ENCODE measurements at places on chromosomes 12 and 14.

DNA sequence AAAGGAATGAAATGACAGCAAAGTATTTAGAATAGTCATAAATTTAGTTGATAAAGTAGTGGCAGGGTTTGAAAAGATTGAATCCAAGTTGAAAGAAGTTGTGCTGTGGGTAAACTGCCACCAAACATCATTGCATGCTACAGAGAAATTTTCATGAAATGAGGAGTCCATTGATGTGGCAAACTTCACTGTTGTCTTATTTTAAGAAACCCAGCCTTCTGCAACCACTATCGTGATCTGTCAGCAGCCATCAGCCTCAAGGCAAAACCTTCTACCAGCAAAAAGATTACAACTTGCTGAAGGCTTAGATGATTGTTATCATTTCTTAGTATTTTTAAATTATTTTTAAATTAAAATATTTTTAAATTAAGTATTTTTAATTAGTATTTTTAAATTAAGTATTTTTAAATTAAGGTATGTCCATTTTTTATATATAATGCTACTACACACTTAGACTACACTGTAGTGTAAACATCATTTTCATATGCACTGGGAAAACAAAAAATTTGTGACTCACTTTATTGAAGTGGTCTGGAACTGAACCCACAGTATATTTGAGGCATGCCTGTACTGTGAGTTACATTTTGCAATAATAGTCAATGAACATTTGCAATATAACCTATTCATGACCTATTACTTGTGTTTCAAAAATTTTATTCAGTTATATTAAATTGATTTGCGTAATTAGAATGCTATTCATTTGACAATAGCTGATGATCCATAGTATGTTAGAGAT is 67.2 kb upstream of the SYT1 start:
- no peak for DNase-seq

DNA sequence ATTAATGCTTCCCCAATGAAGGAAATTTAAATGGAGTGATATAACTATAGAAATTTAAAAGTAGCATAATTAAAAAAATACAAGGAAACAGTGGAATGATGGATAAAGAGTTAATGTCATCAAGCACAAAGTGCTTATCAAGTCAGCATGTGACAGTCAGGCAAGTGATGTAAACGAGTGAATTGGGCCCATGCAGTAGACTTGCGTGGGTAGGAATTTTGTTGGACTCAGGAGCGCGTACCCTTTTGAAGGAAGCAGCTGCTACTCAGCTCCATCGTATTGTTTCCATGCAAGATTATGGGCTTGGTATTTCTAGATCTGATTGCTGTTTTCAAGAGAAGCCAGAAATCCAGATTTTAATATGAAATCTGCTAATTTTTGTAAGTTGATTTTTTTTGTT is 4.4 kb upstream of the DYRK4 start:
- no peak for DNase-seq

DNA sequence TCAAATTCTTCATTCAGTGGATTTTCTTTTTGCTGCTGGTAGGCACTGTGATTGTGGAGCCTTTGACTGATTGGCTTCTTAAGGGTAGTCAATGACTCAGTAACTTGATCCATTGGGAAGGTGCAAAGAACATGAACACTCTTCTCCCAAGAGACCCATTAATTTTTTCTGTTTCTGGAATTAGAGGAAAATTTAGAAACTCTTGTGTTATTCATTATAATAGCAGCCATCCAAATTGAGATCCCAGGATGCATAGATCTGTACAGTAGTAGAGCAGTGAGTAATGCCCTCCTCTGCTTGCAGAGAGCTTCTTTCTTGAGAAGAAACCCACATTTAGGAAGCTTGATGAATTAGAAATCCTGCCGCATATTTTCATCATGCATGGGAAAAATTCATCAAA is 63.9 kb downstream of the MYRFL start:
- no peak for DNase-seq

- DNase-seq, result no peak
Measured at GRCh38 chr12:45721954-45722353, 7.6 kb upstream of the ARID2 start.

- DNase-seq, result no peak
Measured at GRCh38 chr14:20617138-20618003, 24.1 kb downstream of the OR6S1 start.

GRCh38 chr14:57493467-57494181 is at the start of gene CCDC198:
Gene CCDC198, minus strand, starts transcription at chr14:57493857. Its CDS starts 142 bp downstream, at chr14:57493715.
- DNase-seq, result no peak

DNA sequence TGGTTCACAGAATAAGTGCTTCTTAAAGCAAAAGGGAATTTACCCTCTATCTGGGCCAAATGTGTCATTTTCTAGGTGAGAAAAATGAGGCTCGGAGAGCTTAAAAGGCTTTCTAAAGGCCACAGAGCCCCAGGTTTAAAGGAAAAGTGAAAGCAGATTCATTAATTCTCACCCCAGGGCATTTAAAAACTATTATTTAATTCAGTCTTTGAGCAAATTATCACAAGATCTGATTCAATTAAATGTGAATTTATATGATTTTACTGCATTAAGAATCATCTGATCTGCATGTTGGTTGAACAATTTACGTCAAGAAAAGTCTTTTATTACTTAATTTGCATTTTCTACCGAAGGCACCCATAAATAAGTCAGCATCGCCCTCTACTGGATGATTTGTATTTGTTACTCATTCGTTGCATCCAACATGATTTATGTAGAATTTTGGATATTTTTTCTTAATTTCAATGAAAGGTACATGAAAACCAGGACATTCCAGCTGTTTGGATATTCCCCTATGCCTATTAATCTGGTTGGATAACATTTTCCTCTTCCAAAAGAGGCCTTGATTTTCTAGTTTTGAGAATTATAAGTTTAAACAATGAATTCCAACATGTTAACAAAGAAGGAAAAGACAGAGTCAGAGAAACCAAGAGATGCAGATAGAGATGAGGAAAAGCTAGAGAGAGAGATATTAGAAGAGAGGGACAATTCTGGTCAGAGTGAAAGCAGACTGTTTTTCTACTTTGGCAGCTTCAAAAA is 19.1 kb upstream of the DHRS7 start:
- DNase-seq, result peak; percentile 42

GRCh38 chr12:69515394-69515930 is 45.3 kb downstream of the FRS2 start:
- no peak for DNase-seq

- DNase-seq, result peak; percentile 35
Measured at GRCh38 chr14:51716610-51717009, 64.9 kb downstream of the FRMD6 start.

GRCh38 chr12:25574761-25575160 is 21.7 kb upstream of the LMNTD1 start:
- DNase-seq, result no peak

GRCh38 chr14:85169381-85169780 is 360.6 kb upstream of the FLRT2 start:
- DNase-seq, result no peak

DNA sequence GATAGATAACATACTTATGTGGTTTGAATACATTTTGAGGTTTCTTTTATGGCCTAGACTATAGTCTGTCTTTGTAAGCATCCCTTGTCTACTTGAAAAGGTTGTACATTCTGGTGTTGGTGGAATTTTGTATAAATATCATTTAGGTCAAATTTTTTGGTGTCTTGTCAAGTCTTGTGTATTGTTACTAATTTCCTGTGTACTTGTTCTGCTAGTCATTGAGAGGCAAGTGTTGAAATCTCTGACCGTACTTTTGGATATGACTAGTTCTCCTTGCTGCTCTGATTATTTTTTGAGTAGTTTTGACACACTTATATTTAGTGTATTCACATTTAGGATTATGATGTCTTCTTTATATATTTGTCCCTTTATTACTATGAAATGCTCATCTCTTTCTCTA is 219.6 kb downstream of the CCDC91 start:
- no peak for DNase-seq

DNA sequence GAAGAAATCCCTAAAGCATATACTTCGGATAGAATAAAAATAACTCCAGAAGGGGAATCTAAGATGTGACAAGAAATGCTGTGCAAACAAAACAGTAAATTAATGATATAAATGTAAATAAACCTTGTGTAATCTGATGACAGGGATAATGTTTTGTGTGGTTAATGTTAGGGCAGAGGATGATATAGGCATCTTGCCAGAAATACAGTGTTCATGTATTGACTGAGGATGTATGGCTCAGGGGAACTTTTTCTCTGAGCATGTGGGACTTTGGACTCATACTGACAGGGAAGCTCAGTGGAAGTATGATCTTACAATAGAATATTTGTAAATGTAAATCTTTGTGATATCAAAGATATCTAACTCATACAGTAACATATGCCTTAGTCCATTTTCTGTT is 420.2 kb downstream of the TMTC2 start:
- no peak for DNase-seq

DNA sequence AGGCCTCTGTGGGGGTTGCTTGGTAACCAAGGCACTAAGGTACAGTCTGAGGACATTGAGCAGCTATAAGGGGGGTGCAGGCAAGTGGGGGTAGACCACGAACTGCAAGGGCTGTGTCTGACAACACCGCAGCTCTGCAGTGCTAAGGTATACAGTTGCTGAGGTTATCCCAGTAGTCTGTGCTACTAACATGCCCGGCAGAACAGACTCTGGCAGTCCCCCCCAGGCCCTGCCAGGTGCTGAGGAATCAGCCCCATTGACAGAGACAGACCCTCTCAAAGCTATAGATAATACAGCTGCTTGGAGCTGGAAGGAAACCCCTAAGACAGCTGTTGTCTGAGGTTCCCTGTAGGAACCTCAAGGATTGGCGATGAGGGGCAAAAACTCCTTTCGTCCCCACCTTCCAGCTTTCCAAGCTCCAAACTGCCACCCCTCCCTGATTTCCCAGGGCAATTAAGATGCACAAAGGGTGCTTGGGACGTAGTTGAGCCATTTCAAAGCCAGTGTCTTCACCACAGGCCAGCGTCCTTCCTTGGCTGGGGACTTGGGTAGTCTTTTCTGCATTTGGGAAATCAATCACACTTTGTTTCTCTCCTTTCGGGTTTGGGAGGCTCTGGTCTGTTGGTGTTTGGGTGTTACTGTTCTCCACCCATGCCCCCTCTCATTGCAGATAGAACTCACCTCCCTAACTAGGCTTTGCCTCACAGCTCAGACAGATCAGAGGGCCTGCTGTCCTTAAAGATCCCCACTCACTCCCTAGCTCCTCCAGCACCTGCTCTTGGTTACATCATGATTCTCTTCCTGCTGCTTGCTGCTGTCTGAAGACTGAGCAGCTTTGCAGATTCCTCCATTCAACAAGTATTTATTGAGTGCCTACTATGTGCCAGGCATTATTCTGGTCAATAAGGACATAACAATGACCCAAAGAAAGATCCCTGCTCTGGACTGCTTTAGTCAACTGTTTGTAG is 2.0 kb upstream of the MYH7 start:
- no peak for DNase-seq

DNA sequence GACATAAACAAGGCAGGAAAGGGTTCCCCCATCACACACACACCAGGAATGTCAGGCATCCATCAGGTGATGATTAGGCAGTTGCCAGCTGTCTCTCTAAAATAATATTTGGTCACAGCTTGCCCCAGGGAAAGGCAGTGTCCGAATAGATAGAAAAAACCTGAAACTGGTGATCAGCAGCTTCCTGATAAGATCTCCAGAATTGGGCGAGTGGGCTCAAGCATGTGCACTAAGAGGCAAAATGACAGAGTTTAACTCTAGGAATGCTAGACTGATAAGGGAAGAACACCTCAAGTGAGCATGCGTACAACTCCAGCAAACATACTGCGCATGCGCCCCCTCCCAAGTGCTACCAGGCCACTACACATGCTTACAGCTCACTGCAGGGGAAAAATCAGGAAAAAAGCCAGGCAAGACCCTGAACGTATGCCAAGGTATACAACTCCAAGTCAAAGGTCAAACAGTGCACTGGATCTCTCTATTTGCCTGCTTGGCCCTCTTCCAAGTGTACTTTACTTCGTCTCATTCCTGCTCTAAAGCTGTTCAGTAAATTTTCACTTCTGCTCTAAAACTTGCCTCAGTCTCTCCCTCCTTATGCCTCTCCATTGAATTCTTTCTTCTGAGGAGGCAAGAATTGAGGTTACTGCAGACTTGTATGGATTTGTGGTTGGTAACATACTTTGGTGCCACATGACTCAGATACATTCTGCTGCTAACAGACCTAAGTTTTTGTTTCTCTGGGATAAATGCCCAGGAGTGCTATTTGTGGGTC is 73.5 kb upstream of the VASH1 start:
- DNase-seq, result no peak

- no peak for DNase-seq
Measured at GRCh38 chr12:27468241-27468640, 21.7 kb downstream of the SMCO2 start.

DNA sequence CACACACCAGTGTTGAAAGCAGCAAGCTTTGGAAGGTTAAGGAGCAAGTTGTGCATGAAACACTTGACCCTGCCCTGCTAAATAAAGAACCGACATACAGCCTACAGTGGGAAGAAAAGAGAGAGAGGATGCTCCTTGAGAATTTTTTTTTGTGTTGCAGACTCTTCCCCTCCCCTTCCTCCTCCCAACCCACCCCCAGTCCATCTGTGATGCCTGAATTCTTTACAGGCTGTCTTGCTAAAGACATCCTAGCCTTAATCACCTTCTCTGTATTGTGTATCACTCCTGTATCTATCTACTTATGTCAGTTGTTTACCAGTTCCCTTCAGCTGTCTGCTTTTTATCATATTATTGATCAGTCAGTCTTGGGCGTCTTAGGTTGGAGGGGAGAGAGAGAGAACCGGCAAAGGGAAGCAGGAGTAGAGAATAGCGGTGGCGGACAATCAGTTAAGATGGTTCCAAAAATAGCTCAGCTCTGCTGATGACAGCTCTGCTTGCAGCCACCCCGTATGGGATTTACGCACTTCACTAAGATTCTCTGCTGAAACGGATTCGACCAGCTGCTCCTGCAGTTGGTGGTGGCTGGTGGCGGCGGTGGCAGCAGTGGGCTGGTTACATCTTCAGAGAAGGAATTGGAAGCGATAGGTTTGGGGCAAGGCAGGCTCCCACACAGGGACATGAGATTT is 664.7 kb downstream of the NRXN3 start:
- DNase-seq, result no peak

GRCh38 chr14:32296366-32296765 is 32.7 kb upstream of the AKAP6 start:
- DNase-seq, result no peak

DNA sequence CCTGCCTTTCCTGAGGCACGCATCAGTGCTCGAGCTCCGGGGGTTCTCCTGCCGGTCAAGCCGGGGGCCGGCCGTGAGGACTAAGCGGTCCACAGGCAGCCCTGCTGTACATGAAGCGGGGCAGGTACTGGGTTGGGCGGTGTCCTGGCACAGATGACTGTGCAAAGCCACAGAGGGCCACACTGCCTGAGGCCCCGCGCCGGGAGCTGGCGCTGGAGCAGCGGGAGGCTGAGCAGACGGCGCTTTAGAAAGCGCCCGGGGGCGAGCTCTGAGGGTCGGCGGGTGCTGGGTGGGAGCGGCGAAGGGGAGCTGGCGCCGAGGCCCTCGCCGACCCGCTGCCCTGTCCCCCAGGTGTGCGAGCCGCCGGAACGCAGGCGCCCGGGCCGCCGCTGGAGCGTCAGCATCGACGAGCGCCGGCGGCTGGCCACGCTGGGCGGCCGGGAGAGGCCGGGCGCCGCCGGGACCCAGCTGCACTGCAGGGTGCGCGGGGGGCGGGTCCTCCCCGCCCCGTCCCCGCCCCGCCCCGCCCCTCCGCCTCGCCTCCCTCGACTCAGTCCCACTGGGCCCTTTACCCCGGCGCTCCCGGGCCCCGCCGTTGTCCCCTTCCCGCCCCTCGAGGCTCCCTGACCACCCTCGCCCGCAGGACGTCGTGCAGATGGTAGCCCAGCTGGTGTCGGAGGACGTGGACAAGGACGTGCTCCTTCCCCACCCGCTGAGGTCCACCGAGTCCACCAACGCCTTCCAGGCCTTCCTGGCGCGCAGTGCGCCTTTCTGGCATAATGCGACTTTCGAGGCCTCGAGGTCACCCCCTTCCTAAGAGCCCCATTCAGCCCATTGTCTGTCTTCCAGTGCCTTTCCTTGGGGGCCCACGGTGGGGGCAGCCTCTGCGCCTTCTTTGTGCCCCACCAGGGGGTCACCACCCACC is 8.3 kb upstream of the MTA1 start:
- peak; percentile 13 for DNase-seq

All from A172 (cell line).